ENCODE measurements at places on chromosomes 11 and 22. TPM values are rescaled to one million over a fixed set of nuclear protein-coding genes. Genes with fewer than 3 reads are reported as not detected.

DNA sequence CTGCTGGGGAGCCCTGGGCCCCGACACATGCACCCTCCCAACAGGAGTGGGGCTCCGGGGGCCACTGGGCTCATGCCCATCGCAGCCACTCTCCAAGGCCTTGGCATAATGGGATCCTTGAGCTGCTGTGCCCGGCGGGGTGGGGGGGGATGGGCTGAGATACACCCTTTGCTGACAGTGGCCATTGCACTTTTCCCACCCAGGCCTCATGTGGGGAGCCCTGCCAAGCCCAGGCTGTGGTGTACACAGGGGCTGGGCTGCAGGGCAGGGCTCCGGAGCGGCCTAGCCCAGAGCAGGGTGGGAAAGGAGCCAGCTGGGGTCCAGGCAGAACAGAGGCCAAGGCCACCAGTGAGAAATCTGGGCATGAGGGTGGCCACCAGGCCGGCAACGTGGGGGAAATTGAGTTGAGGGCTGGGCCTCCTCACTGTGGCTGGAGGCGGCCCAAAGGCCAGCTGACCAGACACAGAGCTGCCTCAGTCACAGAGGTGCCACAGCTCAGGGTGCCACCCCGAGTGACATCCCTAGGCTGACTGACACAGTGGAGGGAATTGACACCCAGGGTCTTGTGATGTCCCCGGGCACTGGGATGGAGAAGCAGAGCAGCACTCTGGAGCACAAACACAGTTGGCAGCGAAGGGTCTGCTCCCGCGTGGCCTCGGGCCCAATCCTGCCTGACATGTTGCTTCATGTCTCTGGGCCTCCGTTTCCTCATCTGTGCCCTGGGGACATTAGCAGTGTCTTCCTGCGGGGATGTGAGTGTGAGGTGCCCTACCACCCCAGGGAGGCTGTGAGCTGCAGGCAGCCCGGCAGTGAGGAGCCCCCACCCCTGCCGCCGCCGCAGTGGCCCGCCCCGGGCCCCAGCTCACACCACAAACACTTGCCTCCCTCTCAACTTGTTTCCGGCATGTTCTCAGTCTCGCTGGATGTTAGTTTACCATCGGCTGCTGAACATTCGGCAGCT, 30.4 kb downstream of the RTN4R start:
- DNase-seq = no peak

Gene CDK2AP2
- 71.7 TPM for total RNA-seq

Gene KCNQ1OT1
- total RNA-seq = 0.36 TPM

GRCh38 chr11:16193897-16194381, 162.4 kb downstream of the SOX6 start:
- peak; percentile 39 for DNase-seq

Gene OR4P4
- not detected for total RNA-seq

- DNase-seq = peak; percentile 48
Measured at GRCh38 chr11:67640021-67640757, 626 bp upstream of the TBX10 start.

Gene PHLDA2
- 28.0 TPM for total RNA-seq

DNA sequence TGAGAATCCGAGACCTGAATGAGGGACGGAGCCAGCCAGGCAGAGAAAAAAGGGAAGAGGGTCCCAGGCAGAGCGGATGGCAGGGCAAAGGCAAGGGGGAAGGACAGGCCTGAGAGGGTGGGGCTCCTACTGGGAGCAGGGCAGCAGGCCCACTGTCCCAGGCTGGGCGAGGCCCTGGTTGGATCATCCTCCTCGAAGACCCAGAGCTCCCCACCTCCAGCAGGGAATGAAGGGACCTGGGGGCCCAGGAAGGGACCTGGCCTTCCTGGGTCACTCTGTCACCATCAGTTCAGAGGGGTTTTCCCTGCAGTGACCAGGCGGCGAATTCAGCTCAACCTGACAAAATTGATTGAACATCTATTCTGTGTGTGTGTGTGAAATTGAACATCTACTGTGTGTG, 4.0 kb downstream of the CD5 start:
- no peak for DNase-seq

Gene FGF4
- total RNA-seq = not detected

Gene CDC42EP1
- total RNA-seq = 18.4 TPM

Gene TMEM191B
- total RNA-seq = not detected

Gene BEST1
- 0.10 TPM for total RNA-seq

Gene ABCC8
- not detected for total RNA-seq

GRCh38 chr11:59710136-59710847, 3.4 kb downstream of the OR10V1 start:
- DNase-seq = peak; percentile 15

Gene DEUP1
- total RNA-seq = not detected

DNA sequence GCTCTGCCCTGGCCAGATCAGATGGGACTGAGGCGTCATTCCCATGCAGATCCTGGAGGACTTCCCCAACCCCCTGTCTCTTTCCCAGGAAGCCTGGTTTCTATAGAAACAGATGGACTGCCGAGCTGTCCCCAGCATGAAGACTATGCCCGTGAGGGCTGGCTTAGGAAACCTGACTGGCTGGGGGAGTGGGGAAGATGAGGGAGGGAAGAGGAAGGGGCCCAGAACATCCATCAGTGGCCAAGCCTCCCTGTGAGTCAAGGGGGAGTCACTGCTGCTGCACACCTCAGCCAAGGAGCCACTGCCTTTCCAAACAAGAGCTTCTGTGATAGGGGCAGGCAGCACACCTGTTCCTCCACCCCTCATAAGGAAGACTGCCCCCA, 5.8 kb downstream of the TP53I11 start:
- no peak for DNase-seq

DNA sequence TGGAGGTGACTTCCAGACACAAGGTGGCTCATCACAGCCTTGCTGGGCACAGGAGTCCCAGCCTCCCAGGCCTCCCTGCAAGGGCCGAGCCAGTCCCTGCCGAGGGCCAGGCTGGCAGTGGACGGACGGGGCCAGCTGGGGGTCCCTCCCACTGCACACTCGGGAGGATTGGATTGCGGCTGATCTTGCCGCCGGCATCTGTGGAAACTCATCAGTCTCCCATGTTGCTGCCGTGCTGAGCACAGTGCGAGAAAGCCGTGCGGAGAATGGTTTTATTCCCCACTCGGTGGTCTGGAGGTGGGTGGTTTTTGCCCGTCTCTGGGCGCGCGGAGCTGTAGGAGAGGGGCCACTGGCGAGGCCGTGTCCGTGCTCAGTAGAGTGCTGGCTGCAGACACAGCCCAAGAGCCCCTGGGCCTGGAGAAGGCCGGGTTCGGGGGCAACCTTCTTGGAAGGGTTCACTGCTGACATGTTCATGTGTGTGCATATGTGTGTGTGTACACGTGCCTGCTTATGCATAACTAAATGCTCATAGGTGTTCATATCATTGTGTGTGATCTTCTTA, 1246.4 kb downstream of the BRD1 start:
- DNase-seq = no peak

DNA sequence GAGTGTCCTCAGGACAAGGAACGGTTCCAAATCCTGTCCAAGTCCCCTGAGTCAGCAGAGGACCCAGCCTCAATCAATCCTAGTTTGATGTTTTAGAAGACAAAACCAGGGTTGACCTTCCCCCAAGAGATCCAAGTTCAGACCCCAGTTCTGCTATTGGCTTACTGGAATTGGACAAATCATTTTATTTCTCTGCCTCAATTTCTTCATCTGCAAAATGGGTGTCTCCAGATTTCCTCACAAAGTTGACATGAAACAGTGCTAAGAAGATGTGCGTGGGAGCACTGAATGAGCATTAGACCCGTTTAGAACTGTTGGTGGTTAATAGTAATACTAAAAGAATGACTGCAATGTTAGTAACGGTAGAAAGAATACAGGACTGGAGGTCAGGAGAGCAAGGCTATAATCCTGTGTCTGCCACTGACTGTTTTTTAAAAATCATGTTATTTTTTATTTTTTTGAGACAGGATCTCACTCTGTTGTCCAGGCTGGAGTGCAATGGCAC, 32.8 kb upstream of the SCUBE1 start:
- peak; percentile 73 for DNase-seq

- no peak for DNase-seq
Measured at GRCh38 chr11:14803846-14804245, 88.2 kb downstream of the CYP2R1 start.

Gene SCARF2
- 6.1 TPM for total RNA-seq

DNA sequence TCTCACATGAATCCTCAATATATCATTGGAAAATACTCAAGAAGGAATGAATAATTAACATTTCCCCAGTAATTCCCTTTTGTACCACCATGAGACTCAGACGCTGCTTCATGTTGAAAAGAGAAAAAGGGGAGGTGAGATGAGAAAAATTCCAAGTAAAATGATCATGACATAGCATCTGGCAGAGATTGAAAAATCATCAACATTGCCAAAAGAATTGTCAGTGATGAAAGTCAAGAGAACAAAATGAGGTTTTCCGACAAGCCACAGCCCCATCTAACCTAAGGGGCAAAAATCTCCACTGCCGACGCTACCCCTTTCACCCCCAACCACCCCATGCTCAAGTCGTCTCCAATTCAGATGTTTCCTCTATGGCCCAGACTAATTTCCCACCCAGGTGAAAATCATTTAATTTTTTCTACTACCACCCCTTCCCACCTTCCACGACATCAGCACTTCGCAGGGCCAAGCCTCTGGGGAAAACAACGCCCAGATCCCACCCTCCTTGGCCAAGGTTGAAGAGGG, 1.2 kb downstream of the RAB6A start:
- DNase-seq = peak; percentile 16

- DNase-seq = peak; percentile 46
Measured at GRCh38 chr11:93652161-93652597, 9.3 kb upstream of the CEP295 start.

Gene ZNF70
- 1.8 TPM for total RNA-seq

Gene SEZ6L
- not detected for total RNA-seq

- DNase-seq = no peak
Measured at GRCh38 chr11:63920126-63920938, 3.4 kb upstream of the RCOR2 start.

- DNase-seq = no peak
Measured at GRCh38 chr11:59891781-59892181, 13.2 kb downstream of the OOSP3 start.

Gene B4GALNT4
- total RNA-seq = not detected

DNA sequence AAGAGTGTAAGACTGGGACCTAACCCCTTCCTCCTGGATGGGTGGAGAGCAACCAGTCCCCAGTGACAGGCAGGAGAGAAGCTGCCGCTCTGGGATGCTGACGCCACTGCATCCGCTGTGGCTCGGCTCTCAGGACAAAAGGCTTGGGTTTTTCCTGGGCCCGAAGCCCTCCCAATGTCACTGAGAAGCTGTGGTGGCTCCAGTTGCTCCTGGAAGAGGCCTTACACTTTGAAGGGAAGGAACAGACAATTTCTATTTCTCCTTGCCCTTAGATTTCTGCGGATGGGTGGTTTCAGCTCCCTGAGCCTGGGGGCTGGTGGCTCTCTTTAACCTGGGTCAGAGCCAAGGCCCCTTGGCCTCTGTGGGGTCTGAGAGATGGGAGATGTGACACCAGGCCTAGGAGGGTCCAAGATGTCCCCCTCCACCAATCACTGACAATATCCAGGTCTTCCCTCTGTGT, 21.4 kb downstream of the TPBGL start:
- DNase-seq = no peak

- peak; percentile 93 for DNase-seq
Measured at GRCh38 chr11:69518081-69518950, 36.9 kb downstream of the LINC01488 start.

DNA sequence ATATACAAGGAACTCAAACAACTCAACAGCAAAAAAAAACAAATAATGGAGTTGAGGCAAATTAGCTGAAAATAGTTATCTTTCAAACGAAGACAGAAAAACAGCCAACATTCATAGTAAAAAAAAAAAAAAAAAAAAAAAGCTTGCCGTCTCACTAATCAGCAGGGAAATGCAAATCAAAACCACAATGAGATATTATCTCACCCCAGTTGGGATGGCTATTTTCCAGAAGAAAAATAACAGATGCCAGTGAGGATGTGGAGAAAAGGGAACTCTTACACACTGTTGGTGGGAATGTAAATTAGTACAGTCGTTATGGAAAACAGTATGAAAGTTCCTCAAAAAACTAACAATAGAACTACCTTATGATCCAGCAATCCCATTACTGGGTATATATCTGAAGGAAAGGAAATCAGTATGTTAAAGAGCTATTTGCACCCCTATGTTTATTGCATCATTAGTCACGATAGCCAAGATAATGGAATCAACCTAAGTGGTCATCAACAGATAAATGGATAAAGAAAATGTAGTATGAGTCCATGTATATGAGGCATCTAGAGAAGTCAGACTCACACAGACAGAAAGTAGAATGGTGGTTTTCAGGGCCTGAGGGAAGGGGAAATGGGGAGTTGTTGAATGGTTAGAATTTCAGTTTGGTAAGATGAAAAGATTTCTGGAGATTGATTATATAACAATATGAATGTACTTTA, 56.0 kb downstream of the USP35 start:
- DNase-seq = peak; percentile 86

DNA sequence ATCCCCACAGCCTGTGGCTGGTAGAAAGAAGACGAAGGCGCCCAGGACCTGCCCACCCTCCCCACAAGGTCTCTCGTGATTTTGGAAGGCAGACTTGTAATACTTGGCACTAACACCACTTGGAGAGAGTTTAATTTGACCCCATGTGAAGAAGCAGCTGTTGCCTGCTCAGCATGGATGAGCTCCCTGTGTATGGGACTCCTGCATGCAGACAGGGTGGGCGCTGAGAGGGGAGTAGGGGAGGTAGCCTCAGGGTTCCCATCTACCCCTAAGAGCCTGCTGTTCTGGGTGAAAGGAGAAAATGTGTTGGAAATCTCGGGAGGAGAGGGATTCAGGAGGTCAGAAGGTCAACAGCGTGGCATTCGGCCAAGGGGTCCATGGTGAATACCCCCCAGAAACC, 625.9 kb downstream of the TBC1D22A start:
- DNase-seq = no peak

DNA sequence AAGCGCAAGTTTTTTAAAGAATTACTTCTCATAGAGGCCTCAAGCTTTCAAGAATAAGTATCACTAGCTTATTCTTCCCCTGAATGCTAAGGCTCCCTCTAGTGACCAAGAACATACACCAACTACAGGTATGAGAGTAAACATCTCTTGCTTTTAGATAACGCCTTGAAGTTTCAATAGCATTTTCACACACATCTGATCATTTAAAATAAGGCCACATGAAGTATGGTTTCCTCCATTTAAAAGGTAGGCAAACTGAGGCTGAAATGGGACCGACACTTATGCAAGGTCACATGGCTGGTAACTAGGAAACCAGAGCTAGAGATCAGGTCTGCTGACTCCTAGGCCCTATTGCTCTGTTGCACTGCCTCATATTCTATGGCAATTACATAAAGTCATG, 66.5 kb downstream of the CCDC34 start:
- peak; percentile 61 for DNase-seq

GRCh38 chr11:3894128-3894731, 38.8 kb downstream of the STIM1 start:
- DNase-seq = peak; percentile 50

Gene MS4A6E
- total RNA-seq = not detected

- peak; percentile 28 for DNase-seq
Measured at GRCh38 chr11:114821621-114822412, 143.5 kb downstream of the NXPE2 start.

- DNase-seq = no peak
Measured at GRCh38 chr11:102458548-102458947, 6.0 kb upstream of the TMEM123 start.

All from RPMI7951 (cell line).